ENCODE measurements at places on chromosomes 12 and 14. TPM values are rescaled to one million over a fixed set of nuclear protein-coding genes. Genes with fewer than 3 reads are reported as not detected.

NANOG gene
- not detected for total RNA-seq

HHIPL1 gene
- total RNA-seq: 0.56 TPM

AVPR1A gene
- total RNA-seq: not detected

FAM161B gene
- total RNA-seq: 2.8 TPM

PRH2 gene
- total RNA-seq: 0.28 TPM

KCNA1 gene
- total RNA-seq: not detected

CCDC38 gene
- total RNA-seq: not detected

DNA sequence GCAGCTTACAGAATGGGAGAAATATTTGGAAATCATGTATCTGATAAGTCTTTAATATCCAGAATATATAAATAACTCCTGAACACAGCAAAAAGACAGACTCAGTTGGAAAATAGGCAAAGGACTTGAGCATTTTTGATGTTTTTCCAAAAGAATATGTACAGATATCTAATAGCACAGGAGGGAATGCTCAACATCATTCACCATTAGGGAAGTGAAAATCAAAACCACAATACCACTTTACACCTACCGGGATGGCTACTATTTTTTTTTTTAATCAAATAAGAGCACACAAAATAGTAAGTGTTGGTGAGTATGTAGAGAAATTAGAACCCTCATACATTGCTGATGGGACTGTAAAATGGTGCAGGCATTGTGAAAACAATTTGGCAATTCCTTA is 75.6 kb downstream of the ANO6 start:
- peaks cover 6% of the 10 kb centered on the region for H3K4me1 ChIP-seq
- H3K36me3 ChIP-seq: no peaks in the 10 kb centered on the region
- H3K4me3 ChIP-seq: no peak overlapping the region
- DNase-seq: no peak
- no peak overlapping the region for H3K27ac ChIP-seq

GRCh38 chr14:99397698-99398097 is 83.0 kb downstream of the SETD3 start:
- DNase-seq: no peak
- H3K27me3 ChIP-seq: no peaks in the 10 kb centered on the region
- no peak overlapping the region for H3K4me3 ChIP-seq
- H3K36me3 ChIP-seq: peaks cover 17% of the 10 kb centered on the region
- no peaks in the 10 kb centered on the region for H3K4me1 ChIP-seq
- H3K27ac ChIP-seq: no peak overlapping the region

DNA sequence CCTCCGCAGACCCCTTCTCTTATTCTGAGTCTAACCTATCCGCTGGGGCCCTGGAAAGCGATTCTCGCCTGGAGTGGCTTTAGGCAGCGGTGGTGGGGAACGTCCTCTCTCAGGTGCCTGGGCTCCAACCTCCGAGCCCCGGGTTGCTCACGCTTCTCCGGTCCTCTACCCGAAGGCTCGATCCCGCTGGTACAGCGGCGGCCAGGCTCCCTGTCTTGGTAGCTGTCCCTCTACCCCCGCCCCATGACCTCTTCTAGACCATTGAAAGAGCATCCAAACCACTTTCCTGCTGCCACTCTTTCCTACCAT is 505 bp upstream of the HEBP1 start:
- peak overlapping the region; percentile 53 for H3K4me3 ChIP-seq
- H3K27ac ChIP-seq: peak overlapping the region; percentile 76
- no peaks in the 10 kb centered on the region for H3K27me3 ChIP-seq
- H3K36me3 ChIP-seq: no peaks in the 10 kb centered on the region

DNA sequence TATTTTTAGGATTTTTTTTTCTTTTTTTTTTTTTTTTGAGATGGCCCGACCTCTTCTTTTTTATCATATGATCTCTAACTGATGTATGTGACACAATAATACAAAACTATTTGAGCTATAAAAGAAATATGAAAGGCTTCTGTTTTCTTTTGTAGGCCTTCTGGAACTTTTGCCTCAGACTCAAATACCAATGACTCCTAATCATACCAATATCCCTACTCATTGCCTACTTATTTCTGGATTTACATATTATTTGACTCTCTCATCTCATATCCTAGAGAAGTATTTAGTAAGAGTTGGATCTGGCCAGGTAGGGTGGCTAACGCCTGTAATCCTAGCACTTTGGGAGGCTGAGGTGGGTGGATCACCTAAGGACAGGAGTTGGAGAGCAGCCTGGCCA is 12.7 kb upstream of the WDR89 start:
- H3K27me3 ChIP-seq: no peaks in the 10 kb centered on the region
- no peak overlapping the region for H3K4me3 ChIP-seq
- no peaks in the 10 kb centered on the region for H3K36me3 ChIP-seq
- DNase-seq: peak; percentile 74
- no peak overlapping the region for H3K27ac ChIP-seq
- no peaks in the 10 kb centered on the region for H3K4me1 ChIP-seq

- no peak overlapping the region for H3K4me3 ChIP-seq
- H3K36me3 ChIP-seq: peaks cover 11% of the 10 kb centered on the region
- DNase-seq: peak; percentile 90
- peak overlapping the region; percentile 92 for H3K27ac ChIP-seq
- peaks cover 24% of the 10 kb centered on the region for H3K4me1 ChIP-seq
Observed at GRCh38 chr12:122366685-122367475, 55.6 kb downstream of the CLIP1 start.

- H3K27ac ChIP-seq: no peak overlapping the region
- H3K36me3 ChIP-seq: no peaks in the 10 kb centered on the region
- peaks cover 20% of the 10 kb centered on the region for H3K4me1 ChIP-seq
- H3K27me3 ChIP-seq: no peaks in the 10 kb centered on the region
- no peak for DNase-seq
Observed at GRCh38 chr14:61229475-61229888, 51.7 kb downstream of the TMEM30B start.

GRCh38 chr12:106987846-106988245 is 900 bp upstream of the MTERF2 start:
- no peaks in the 10 kb centered on the region for H3K27me3 ChIP-seq
- peaks cover 2% of the 10 kb centered on the region for H3K36me3 ChIP-seq
- H3K4me3 ChIP-seq: no peak overlapping the region
- H3K4me1 ChIP-seq: peaks cover 13% of the 10 kb centered on the region

- peaks cover 5% of the 10 kb centered on the region for H3K27me3 ChIP-seq
- H3K36me3 ChIP-seq: no peaks in the 10 kb centered on the region
- no peaks in the 10 kb centered on the region for H3K4me1 ChIP-seq
- no peak overlapping the region for H3K4me3 ChIP-seq
- no peak overlapping the region for H3K27ac ChIP-seq
Observed at GRCh38 chr12:9404469-9405260, 196.5 kb upstream of the PZP start.

GRCh38 chr12:122356192-122356635 is 66.3 kb downstream of the CLIP1 start:
- H3K36me3 ChIP-seq: peaks cover 49% of the 10 kb centered on the region
- H3K27ac ChIP-seq: no peak overlapping the region
- no peaks in the 10 kb centered on the region for H3K27me3 ChIP-seq
- peak; percentile 78 for DNase-seq

GRCh38 chr14:78016532-78016931 is 153.6 kb upstream of the NRXN3 start:
- H3K4me3 ChIP-seq: no peak overlapping the region
- H3K36me3 ChIP-seq: no peaks in the 10 kb centered on the region
- H3K27ac ChIP-seq: no peak overlapping the region
- H3K27me3 ChIP-seq: no peaks in the 10 kb centered on the region
- DNase-seq: no peak
- no peaks in the 10 kb centered on the region for H3K4me1 ChIP-seq

DNA sequence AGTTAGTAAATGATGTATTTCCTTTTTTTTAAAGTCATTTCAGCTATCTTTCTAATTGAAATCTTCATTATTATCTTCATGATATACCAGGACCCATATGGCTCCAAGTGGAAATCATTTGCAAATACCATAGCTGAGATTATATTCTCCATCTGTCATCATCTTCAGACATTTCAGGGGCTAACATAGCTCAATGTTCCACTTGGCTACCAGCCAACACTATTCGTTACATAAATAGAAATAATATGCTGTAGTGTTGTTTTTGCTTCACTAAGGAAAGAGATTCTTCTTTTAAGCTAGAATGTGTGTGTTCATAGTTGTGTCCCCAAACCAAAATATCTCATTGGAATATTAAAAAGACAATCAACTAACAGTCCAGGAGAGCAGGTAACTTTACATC is 225.1 kb downstream of the DIO2 start:
- no peaks in the 10 kb centered on the region for H3K36me3 ChIP-seq
- no peak overlapping the region for H3K4me3 ChIP-seq
- no peaks in the 10 kb centered on the region for H3K27me3 ChIP-seq

GRCh38 chr12:113161415-113162016 is 12.0 kb downstream of the CFAP73 start:
- H3K36me3 ChIP-seq: peaks cover 52% of the 10 kb centered on the region
- no peak overlapping the region for H3K4me3 ChIP-seq
- H3K27me3 ChIP-seq: no peaks in the 10 kb centered on the region
- no peak for DNase-seq
- no peak overlapping the region for H3K27ac ChIP-seq

GRCh38 chr14:60249321-60250256 is 568 bp downstream of the PPM1A start:
- DNase-seq: peak; percentile 54
- H3K36me3 ChIP-seq: no peaks in the 10 kb centered on the region
- H3K4me3 ChIP-seq: peak overlapping the region; percentile 81
- H3K27ac ChIP-seq: peak overlapping the region; percentile 90

- no peaks in the 10 kb centered on the region for H3K4me1 ChIP-seq
- H3K27ac ChIP-seq: no peak overlapping the region
Observed at GRCh38 chr12:55642267-55642666, 5.6 kb downstream of the OR10P1 start.

DNA sequence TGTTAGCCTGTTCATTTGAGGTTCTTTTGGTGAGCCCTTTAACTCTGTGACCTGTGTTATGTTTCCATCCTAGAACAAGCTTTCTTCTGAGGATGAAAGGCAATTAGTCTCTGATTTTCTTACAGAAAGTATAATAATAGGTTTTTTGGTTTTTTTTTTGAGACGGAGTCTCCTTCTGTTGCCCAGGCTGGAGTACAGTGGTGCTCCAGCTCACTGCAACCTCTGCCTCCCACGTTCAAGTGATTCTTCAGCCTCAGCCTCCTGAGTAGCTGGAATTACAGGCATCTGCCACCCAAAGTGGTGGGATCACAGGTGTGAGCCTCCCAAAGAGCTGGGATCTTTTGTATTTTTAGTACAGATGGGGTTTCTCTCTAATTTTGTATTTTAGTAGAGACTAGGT is 52.7 kb upstream of the SYNE2 start:
- no peaks in the 10 kb centered on the region for H3K4me1 ChIP-seq
- no peaks in the 10 kb centered on the region for H3K36me3 ChIP-seq
- peaks cover 2% of the 10 kb centered on the region for H3K27me3 ChIP-seq
- peak overlapping the region; percentile 27 for H3K4me3 ChIP-seq

DNA sequence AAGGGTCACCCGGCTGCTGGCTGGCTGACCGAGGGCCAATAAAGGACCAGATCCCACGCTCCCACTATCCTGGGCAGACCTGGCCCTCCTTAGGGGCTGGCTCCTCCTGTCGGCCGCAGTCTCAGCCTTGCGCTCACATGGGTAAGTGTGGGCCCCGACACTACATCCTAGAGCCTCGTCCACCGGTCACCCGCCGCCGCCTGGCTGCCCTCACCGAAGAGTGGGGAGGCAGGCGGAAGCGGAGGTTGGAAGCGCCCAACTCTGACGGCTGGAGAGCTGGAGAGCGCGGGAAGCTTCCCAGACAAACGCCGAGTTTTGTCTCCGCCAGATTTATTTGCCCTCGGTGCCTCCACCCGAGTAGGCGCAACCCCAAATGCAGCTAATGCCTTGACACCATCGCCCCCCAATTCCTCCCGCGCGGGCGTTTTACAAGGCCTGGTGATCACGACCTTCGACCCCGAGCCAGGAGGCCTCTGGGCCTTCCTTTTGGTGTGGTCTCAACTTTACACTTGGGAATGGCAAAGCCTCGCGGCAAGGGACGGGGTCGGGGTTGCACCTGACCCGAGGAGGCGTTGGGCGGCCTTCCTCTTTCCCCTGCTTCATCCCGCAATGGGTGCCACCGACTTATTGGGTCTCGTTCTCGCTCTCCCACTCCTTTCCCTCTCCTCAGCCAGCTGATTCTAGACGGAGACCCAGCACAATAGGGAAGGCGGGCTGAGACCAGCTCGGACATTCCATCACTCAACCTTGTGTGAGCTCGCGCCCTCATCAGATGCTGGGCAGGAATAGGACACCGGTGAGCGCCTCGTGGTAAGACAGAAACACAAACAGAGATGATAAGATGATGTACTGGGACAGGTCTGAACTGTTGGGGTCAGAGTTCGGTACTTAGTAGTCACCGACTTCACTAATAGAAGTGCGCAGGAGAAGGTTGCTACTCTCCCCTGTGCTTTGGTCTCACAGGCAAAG is 78.3 kb upstream of the ANO4 start:
- DNase-seq: no peak
- H3K27ac ChIP-seq: no peak overlapping the region
- H3K4me1 ChIP-seq: no peaks in the 10 kb centered on the region
- peak overlapping the region; percentile 33 for H3K4me3 ChIP-seq
- peaks cover 28% of the 10 kb centered on the region for H3K27me3 ChIP-seq

DNA sequence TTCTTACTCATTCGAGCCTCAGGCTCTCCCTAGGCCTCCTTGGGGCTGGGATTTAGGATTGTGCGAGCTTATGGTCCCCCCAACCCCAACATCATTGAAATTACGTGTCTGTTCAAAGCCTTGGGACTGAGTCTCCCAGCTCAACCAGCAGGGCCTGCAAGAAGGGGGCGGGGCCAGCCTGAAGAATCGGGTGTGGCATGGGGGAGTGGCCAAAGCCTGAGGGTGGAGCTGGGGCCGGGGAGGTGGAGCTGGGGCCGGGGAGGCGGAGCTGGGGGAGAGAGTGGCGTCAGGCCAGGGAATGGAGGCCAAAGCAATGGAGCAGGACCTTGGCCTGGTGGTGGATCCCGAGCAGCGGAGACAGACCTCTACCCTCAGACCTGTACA is 24.3 kb upstream of the HSPB8 start:
- no peaks in the 10 kb centered on the region for H3K27me3 ChIP-seq
- no peak overlapping the region for H3K27ac ChIP-seq
- no peaks in the 10 kb centered on the region for H3K4me1 ChIP-seq
- no peaks in the 10 kb centered on the region for H3K36me3 ChIP-seq
- no peak overlapping the region for H3K4me3 ChIP-seq
- DNase-seq: no peak

- H3K4me1 ChIP-seq: peaks cover 54% of the 10 kb centered on the region
- no peaks in the 10 kb centered on the region for H3K27me3 ChIP-seq
- H3K27ac ChIP-seq: peak overlapping the region; percentile 86
- no peak for DNase-seq
- H3K36me3 ChIP-seq: peaks cover 13% of the 10 kb centered on the region
Observed at GRCh38 chr12:6552140-6552551, 3.7 kb downstream of the IFFO1 start.

DNA sequence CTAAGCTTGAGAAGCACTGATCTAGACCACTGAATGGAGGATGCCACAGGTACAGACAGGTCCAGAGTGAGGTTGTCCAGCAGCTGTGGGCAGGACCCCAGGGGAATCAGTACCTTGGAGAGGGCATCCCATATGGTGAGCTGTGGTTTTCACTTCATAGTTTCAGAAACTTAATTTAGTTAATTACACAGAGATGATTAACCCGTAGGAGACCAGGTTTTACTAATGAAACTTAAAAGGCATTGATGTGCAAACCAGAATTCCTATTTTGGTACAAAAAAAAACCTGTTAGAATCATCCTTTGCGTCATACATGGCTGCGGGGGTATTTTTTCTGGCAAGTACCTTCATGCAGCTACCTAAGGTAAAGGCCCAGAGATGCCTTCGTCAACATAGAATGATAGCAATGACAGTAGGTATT is 159.3 kb downstream of the DACT1 start:
- H3K36me3 ChIP-seq: no peaks in the 10 kb centered on the region
- no peak overlapping the region for H3K27ac ChIP-seq
- H3K4me3 ChIP-seq: no peak overlapping the region
- peaks cover 15% of the 10 kb centered on the region for H3K27me3 ChIP-seq
- DNase-seq: peak; percentile 16

- DNase-seq: peak; percentile 86
- no peak overlapping the region for H3K4me3 ChIP-seq
- no peaks in the 10 kb centered on the region for H3K36me3 ChIP-seq
- peaks cover 39% of the 10 kb centered on the region for H3K27me3 ChIP-seq
- H3K4me1 ChIP-seq: peaks cover 15% of the 10 kb centered on the region
Observed at GRCh38 chr14:93045965-93046704, 69.6 kb downstream of the ITPK1 start.

Measured in IMR-90 (cell line).